Activated CD4-positive, CD25-positive, alpha-beta regulatory T cell (primary cell): ENCODE measurements at places on chromosomes 5 and 9.

DNA sequence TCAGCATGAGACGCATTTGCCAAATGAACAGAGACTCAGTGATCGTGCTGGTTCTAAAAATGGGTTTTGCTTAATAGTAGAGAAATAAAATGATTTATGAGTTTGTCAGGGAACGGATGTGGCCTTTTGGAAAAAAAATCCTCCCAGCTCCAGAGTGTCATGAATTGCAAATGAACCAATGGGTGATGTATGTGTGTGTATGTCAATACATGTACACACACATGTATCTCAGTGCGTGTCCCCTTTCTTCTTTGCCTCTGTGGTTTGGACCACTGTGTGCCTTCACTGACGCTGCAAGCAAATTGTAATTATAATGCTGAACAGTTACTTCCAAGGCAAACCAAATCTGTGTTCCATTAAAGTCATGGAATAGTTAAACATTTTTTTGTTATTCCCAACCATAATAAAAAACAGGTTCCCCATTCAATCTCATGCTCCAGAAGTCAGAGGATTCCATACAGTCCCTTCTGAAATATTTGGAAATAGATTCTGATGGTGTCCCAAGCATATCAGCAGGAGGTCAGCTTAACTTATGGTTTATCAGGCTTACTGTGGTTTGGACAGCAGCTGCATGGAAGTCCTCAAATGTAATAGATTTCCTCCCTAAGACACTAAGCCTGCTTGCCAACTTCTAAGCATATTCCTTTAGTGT lies 630.5 kb downstream of the ACTL7B start:
- no peak for DNase-seq

GRCh38 chr5:154234551-154234950 lies 44.0 kb downstream of the GALNT10 start:
- DNase-seq, result no peak

DNA sequence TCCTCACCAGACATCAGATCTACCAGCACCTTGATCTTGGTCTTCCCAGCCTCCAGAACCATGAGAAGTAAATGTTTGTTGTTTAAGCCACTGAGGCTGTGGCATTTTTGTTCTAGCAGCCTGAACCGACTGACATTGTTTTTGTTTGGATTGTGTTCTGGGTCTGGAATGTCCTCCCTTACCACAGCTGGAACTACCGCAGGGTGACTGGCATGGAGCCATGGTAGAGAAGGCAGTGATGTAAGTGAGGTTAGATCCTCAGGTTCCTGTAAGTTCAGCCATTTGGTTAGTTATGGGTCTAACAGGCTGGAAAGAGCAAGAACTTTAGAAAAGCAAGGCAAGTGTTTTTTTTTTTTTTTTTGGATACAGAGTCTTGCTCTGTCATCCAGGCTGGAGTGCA lies 209.3 kb downstream of the DAB2IP start:
- no peak for DNase-seq

- no peak for DNase-seq
Measured at GRCh38 chr9:28518439-28518838, 945.2 kb upstream of the C9orf72 start.

DNA sequence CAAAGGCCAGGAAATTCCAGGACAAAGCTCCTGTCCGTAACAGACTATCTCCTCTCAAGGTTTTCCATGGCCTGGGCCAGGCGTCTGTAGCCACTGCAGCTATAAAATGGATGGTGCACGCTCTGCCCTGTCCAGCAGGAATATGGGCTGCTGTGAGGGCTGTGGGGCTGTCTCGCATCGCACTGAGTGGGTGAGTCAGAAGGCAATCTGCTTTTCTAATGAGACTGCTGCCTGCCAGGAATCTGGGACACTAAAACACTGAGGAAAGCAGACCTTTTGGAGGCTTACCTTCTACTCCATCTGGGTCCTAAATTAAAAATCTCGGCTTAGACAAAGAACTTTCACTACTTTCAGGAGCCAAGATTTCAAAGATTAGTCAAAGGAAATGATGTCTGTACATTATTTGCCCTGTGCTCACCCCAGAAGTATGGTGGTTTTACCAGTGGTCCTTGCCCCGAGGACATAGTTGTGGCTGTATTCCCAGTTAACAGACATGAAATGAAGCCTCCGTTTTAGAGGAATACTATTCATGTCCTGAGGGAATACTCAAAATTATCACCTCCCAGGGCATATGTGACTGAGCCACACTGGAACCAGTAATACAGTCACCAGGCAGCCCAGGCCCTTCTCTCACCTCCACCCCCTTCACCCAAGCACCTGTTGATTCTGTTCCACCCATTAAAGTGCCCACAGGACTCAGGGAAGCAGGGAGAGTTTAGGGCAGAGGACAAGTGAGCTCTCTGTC lies 56.4 kb downstream of the PFDN1 start:
- DNase-seq, result no peak
